ENCODE measurements at places on chromosomes 1 and 21.

DNA sequence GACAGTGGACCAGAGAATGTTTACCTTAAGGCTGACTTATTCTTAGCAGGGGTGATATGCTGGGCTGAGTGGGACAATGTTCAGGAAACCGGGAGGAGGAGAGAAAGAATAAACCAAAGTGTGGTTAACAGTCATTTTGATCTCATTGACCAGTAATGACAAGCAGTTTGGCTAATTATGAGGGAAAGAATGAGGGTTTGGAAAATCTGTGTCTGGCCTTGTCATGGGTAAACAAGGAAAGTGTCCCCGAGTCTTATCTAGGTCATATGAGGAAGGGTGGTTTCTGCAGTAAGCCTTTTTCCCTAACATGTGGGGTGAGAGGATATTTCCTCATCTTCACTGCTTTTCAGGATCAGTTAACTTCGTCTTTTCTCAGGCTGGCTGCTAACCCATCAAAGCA lies 155.0 kb downstream of the TPR start:
- DNase-seq = no peak

GRCh38 chr1:59178339-59179187 lies 118.3 kb upstream of the FGGY start:
- DNase-seq = peak; percentile 50

DNA sequence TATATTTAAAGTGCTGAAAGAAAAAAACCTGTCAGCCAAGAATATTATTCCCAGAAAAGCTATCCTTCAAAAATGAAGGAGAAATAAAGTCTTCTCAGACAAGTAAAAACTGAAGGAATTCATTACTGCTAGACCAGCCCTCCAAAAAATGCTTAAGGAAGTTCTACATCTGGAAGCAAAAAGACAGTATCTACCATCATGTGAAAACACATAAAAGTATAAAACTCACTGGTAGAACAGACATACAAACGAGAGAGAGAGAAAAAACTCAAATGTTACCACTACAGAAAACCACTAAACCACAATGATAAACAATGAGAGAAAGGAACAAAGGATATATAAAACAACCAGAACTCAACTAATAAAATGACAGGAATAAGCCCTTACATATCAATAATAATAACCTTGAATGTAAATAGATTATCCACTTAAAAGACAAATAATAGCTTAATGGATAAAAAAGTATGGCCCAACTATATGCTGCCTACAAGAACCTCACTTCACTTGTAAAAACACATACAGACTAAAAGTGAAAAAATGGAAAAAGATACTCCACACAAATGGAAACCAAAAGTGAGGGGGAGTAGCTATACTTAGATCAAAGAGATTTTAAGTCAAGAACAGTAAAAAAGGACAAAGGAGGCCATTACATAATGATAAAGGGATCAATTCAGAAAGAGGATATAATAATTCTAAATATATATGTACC lies 22.0 kb downstream of the NSL1 start:
- DNase-seq = no peak

DNA sequence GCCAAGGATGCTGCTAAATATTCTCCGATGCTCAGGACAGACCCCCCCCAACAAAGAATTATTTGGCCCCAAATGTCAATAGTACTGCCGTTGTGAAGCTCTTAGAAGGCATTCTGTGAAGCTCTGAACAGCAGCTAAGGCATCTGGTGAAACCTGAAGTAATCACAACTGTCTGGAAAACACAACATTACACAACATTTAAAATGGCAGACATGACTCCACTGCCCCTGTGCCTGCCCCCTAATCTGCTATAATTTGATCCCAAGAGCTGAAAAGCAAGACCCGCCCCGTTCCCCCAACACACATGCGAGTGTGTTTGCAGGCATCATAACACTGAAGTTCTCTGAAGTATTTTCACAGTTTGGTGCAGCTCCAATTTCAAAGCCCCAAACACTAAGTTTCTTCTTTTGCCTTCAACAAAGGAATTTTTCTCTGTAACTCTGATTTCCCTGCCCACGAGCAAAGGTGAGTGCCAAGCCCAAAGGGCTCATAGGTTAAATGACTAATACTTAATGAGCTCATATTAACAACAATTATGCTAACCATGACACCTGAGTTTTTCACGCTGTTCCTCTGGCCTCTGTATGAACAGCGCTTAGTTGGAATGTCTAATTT lies 129.2 kb downstream of the CLIC6 start:
- no peak for DNase-seq

GRCh38 chr1:7688659-7689058 lies 82.4 kb upstream of the VAMP3 start:
- DNase-seq = no peak

- DNase-seq = no peak
Observed at GRCh38 chr1:205343431-205344065, 13.2 kb downstream of the KLHDC8A start.

GRCh38 chr1:20229171-20229570 lies 42.9 kb upstream of the PLA2G2C start:
- no peak for DNase-seq

DNA sequence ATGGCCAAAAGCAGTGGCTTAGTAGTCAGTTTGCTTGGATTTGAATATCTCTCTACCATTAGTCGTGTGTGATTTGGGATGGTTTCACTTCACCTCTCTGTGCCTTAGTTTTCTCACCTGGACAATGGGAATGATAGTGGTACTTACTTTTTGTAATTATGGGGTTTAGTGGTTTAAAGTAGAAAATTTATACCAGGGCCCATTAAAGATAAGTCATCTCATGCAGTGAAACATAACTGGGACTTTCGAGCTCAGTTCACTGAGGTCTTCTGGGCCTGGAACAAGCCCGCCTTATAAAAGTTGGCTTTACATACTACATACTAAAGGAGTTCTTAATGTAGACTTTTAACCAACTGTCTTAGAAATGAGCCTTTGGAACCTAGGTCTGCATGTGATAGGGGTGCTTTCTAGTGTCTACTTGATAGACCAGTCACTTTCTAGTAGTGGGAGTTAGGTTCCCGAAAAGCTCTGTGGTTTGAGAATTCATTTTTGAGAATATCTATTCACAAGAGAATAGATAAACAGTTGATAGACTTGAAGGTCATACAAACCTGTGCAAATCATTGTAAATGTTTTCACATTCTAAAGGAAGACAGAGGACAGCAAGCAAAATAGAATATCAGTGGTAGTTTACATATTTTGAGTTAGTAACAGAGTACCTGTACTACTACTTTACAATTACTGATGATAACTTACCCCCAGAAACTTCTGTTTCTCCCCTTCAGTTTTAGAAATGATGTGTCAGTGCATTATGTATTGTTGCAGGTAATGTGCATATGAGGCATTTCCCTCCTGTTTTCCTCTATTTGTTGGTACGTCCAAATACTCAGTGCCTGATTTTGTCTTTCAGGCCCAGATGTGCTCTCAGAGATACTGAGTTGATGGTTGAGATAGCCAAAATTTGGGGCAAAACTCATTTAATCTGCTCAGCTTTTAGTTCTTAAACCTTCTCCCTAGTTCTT lies 48.0 kb downstream of the DYRK1A start:
- no peak for DNase-seq

GRCh38 chr1:1032424-1032823 lies 12.5 kb downstream of the AGRN start:
- DNase-seq = no peak

DNA sequence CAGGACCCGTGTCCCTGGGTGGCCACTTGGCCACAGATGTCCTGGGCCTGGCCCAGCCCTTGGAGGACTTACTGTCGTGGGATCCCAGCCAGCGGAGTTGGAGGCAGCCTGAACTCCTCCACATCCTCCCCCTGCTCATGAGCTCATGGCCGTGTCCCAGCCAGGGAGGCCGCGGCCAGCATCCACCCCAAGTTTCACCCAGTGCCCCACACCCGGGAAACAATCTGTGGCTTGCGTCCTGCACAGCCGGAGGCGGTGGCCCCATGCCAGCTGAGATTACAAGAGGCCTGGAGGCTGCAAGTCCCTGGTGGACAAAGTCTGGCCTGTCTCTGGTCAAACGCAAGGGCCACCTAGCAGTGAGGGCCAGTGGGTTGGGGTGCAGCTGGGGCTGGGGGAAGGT lies 27.5 kb upstream of the TMEM52 start:
- DNase-seq = no peak

- DNase-seq = no peak
Observed at GRCh38 chr1:219041818-219042217, 131.9 kb upstream of the LYPLAL1 start.

DNA sequence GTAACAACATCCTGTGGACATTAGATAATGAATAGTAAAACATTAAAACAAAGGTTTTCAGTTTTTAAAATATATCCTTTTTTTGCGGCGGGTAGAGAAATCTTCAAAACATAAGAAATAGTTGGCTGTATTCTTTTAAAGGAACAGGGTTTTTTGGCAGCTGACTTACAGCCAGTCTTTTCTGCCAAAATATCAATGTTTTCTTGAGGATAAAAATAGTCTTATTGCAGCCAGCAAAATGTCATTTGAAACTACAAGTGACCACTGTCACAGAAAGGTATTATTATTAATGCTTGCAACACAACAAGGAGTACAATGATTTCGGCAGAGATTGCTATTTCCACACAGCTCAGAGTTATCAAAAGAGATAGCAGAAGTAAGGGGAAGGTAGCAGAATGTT lies 21.4 kb downstream of the OLFM3 start:
- DNase-seq = no peak

DNA sequence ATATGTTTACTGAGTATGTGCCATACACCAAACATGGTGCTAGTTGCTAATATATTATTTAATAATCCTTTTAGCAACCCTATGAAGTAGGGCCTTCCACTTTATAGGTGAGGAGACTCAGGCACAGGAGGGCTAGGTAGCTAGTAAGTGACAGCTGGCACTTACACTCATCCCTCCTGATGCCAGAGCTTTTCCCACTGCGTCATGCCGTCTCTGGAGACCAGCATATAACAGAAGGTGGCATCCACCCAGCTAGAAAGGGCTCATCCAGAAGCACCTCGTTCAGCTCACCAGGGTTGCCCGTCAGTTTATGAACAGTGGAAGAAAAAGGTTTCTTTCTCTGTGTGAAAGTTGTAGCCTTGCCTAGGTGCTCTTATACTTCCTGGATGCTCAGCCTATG lies 108.9 kb downstream of the NOS1AP start:
- no peak for DNase-seq

GRCh38 chr1:160206036-160206389 lies 829 bp downstream of the PEA15 start:
- no peak for DNase-seq

- DNase-seq = no peak
Observed at GRCh38 chr1:18289597-18289996, 182.0 kb downstream of the IGSF21 start.

DNA sequence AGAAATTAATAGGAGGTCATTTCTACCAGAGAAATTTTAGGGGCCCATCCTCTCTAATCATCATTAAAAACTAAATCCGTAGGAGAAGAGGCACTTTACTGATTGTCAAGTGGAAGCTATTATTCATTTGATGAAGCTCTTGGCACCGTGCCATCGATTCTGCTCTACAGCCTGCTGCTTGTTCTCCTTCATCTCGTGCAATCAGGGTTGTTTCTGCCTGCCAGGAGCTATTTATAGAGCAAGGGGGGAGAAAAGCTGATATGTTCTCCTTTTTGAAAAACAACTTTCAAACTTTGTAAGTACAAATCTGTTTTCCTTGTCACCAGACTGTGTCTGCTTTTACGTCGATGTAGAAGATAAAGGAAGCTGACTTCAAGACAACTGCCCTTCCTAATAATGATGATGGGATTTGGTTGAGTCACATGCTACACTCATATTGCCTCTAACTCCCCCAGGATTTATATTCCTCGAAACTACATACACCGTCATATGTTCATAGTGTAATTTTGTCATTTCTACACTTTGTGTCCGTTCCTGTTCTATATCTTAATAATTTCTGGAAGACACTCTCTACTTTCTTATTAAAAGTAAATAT lies 169.6 kb upstream of the LHX8 start:
- no peak for DNase-seq

DNA sequence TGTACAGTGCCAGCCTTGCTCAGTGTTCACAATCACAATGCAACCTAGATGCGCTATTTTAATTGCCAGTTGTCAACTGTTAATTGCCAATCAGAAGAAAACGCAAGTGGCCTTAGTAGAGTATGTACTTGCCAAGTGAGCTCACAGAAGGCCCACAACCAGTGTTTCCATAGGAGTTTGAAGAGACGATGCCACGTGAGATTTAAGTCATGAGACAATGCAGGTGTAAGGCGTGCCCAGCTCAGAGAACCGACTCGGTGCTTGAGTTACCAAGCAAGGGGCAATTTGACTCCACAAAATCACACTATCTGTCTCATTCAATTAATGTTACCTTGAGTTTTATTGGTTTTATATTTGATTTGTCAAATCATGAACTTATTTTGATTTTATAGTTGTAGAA lies 65.6 kb downstream of the TEX35 start:
- no peak for DNase-seq

Measured in fibroblast of skin of left biceps (primary cell).